Left kidney (tissue), 8 donors: ENCODE measurements at places on chromosomes 12 and 14.

DNA sequence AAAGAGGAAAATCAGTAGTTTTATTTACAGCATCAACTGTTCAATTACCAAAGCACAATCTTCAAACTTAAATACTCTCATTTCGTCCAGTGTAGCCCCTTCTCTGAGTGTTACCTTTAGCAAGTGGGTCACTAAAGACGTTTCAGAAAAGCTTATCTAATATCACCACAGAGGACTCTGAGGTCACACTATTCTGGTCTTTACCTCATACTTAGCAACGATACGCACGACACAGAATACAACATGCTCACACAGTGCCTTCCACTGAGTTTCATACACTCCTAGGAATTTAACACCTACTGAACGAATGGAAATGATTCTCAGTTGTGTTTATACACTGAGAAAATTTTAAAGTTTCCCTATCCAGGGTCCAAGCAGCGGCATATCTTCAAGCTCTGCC lies 2.0 kb downstream of the SYT10 start:
- DNase-seq = no peak

GRCh38 chr12:116026768-116027550 lies 250.5 kb downstream of the MED13L start:
- DNase-seq = no peak

- DNase-seq = no peak
These were observed 31.3 kb upstream of the ISM2 start for GRCh38 chr14:77529963-77530362.

DNA sequence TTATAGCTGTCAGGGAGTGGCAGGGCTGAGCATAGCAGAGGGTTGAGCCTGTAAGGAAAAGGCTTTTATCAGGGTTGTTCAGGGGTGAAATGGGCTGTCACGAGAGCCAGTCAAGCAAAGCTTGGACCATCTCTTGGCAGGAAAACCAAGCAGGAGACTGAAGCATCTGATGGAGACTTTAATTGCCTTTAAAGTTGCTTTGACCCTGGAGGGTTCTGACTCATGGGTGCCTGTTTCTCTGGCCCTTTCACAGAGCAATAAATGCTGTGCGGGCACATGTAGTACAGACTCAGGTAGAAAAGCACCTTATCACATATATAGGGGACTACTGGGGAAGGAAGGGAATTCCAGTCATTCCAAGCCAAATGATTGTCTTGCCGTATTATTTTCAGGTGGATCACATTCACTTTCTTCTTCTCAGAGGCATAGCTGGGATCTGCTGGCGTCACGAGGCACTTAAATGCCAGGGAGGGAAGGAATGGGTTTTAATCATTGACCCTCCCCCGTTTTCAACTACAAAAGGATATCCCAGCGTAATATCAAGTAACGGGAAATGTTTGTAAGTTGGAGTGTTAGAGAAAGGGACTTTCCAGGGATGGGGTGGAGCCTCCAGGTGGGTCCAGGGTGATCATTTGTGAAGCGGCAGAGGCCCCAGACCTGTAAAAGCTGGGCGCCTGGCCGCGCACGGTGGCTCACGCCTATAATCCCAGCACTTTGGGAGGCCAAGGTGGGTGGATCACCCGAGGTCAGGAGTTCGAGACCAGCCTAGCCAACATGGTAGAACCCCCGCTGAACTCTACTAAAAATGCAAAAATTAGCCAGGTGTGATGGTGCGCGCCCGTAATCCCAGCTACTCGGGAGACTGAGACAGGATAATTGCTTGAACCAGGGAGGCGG lies 34.9 kb downstream of the PLEKHD1 start:
- peak; percentile 40 for DNase-seq

DNA sequence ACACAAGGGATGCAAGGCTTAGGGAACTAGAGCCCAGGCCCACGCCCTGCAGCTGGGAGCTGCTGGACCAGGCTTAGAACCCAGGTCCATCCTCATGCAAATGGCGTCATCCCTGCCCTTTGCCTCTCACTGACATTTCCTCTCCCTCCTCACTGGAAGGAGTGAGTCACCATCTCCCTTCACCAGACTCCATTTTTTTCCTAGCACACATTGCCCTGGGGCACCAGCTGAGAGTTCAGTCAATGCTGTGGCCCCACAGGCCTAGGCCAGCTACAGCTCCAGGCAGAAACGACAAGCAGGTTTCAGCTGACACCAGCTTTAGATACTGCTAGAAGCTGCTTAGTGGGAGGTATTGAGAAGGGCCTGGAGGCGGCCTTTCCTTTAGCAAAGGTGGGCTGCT lies 98.9 kb downstream of the RIMBP2 start:
- no peak for DNase-seq

- DNase-seq = no peak
These were observed 260.8 kb downstream of the TTC8 start for GRCh38 chr14:89085231-89085731.

GRCh38 chr12:131372171-131372475 lies 338.8 kb upstream of the SFSWAP start:
- DNase-seq = no peak

GRCh38 chr14:54975856-54976255 lies 51.0 kb downstream of the WDHD1 start:
- DNase-seq = no peak

DNA sequence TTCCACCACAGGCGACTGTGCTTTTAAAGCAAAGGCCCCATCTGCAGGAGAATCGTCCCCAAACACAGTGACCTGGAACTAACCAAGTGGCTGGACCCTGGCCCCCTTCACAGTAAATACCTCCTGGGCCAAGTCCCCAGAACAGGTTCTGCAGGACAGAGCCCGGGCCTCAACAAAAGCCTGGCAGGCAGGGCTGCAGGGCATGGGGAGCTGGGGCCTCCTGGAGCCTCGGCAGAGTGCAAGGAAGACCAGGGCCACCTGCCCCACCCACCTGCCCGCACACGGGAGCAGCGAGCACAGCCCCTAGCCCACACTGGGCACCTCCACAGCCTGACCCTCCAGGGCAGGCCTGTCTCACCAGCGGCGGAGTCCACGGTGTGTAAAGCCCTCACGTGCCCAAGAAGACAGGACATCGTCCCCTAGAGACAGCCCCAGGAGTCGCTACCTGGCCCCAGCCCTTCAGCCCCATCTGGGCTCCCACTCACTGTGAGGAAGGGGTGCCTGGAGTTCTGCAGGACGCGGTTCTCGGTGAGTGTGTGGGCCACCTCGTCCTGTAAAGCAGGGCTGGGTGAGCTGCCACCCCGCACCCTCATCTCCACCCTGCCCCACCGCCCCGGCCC lies 21.0 kb downstream of the AKT1 start:
- DNase-seq = no peak

DNA sequence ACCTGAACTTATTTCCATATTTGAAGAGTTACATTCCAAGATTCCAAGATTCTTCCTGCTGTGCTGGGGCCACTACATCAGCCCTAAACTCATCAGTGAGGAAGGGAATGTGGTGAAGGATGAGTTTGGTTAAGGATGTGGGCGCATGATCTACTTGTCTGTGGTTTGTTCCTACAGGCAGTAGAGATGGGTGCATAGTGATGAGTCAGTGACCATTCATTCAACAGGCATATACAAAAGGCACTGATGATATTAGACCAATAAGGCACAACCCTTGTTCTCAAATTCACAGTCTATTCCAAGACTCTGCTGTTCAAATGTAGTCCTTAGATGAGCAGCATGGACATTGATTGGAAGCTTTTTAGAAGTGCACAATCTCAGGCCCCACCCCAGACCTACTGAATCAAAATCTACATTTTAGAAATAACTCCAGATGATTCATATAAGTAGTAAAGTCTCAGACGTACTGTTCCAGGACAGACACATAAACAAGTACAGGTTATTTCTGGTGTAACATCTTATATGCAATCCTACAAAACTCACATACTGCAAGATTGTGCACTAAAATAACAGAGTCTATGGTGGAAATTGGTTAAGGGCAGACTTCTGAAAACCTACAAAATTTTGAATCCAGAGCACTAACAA lies 47.7 kb upstream of the MAP3K9 start:
- no peak for DNase-seq

DNA sequence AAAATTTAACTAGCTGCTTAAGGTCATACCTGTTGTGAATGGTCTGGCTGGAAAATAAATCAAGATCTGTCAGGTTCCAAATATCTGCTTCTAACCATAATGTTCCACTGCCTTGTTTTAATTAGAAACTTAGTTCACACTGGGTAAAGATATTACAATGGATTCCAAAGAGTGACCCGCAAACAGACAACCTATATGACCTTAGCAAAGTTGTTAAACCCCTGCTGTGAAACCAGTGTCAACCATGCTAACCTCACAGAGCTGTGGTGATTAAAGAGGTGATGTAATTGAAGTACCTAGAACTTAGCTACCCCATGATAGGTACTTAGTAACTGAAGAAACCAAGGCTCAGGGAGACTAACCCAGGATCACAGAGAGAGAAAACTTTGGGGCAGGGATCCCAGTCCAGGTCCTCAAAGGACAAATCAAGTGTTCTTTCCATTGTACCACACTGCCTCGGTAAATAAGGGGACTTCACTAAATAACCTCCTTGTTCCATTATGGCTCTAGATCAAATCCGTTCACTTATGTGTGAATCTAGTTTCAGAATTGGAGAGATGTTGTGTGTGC lies 2.2 kb downstream of the GUCY2C start:
- DNase-seq = no peak

GRCh38 chr12:127083008-127083949 lies 1183.7 kb upstream of the TMEM132C start:
- peak; percentile 75 for DNase-seq

DNA sequence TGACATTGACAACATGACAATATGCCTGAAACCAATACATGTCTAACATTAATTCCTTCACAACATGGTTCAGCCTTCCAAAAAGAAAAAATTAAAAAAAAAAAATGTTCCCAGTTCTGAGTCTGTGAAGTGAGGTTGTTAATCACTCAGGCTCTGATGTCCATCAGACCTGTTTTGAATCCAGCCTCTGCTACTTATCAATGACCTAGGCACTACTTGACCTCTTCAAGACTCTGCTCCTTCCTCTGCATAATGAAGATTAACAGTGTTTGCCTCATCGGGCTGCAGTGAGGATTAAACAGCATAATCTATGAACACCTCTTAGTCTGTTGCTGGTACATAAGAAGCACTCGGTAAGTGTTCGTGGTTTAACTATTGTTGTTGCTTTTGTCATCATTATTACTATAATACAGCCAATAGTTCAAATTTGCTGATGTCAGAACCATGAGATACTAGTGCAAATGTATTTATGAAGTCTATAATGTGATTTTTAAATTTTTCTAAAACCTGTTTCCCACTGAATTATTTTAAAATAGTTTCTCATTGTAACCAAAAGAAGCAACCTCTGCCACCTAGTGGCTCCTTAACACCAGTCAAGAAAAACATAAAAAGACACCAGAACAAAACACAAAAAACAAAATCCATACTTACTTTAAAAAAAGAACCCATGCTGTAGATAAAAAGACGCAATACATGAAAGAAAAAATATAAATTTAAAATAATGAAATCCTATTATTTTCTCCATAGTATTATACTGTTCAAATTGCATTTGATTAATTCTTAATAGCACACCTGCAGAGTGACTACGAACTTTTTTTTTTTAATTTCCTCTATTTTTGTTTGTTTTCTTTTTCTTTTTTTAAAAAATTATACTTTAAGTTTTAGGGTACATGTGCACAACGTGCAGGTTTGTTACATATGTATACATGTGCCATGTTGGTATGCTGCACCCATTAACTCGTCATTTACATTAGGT lies 20.3 kb upstream of the TMX1 start:
- DNase-seq = peak; percentile 33

GRCh38 chr12:112944024-112944690 lies 5.9 kb downstream of the OAS3 start:
- no peak for DNase-seq

DNA sequence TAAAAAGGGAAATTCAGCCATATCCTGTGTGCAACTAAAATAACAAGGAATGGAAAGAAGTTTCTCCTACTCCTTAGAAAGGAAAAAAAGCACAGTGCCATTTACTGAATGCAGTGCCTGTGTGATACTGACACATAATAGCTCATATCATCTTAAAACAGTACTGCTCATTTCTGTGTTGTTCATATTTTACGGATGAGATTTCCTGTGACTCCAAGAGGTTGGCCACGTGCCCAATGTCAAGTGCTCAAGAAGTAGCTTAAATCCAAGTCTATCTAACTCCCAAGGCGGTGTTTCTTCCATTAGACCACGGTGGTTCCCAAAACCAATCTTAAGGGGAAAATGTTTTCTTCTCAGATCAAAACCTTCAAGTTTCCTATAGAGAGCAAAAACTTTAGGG lies 20.0 kb downstream of the MAP3K9 start:
- DNase-seq = no peak

GRCh38 chr12:98317939-98318899 lies 197.2 kb upstream of the TMPO start:
- no peak for DNase-seq

- DNase-seq = no peak
These were observed 101.9 kb downstream of the SETD3 start for GRCh38 chr14:99378782-99379214.

- no peak for DNase-seq
These were observed 92.9 kb upstream of the DIO2 start for GRCh38 chr14:80304125-80304766.

DNA sequence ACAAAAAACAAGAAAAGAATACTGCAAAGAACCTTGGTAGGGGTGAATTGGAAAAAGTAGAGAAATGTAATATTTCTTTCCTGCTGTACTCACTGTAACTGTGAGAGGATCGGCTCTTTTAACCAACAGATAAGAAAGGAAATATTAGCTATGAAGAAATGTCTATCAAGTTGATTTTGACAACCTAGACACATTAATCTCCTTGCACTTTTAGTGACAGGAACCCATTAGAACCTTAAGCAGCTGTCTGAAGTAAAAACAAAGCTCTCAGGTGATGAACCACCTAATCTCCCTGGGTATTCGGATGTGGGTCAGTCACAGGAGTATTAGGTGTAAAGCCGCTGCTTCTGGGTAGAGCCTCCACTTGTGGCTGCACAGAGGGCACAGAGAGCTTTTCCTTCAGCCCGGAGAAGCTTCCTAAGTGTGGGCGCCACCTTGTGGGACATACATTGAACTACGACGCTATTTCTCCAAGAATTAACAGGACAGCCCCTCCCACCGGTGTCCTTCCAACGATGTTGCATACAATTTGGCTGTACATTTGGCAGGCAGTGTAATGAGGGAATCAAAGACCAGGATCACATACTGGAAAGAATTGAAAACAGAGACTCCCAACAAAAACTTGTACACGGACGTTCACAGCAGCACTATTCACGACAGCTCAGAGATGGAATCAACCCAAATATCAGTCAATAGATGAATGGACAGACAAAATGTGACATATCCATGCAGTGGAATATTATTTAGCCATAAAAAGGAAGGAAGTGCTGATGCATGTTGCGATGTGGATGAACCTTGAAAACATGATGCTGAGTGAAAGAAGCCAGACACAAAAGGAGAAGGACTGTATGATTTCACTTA lies 28.9 kb upstream of the MAPKAPK5 start:
- peak; percentile 78 for DNase-seq
